Esophagus squamous epithelium (tissue), 5 donors: ENCODE measurements at places on chromosomes 3 and 15.

- no peak for DNase-seq
These were observed at the start of gene RHCG for GRCh38 chr15:89496155-89497098. Gene RHCG (minus strand): TSS chr15:89496583. CDS start chr15:89496544, 39 bp downstream.

GRCh38 chr3:69290430-69290829 is 95.5 kb downstream of the FRMD4B start:
- DNase-seq = no peak

DNA sequence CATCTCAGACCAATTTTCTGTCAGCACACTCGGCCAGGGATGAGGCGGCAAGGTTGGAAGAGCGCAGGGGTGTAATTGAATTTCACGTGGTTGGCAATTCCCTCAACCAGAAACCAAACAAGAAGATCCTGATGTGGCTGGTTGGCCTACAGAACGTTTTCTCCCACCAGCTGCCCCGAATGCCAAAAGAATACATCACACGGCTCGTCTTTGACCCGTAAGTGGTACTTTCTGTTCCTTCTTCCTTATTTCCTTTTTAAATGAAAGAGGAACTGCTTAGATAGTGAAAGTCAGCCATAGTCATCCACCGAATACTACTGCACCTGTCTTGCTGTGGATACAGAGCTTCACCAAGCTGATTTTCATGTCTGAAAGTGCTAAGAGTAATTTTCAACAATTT is 60.1 kb downstream of the SGO1 start:
- no peak for DNase-seq

GRCh38 chr3:122890720-122891220 is 95.9 kb downstream of the SLC49A4 start:
- DNase-seq = no peak

GRCh38 chr15:51114437-51115119 is 19.9 kb upstream of the TNFAIP8L3 start:
- DNase-seq = no peak

DNA sequence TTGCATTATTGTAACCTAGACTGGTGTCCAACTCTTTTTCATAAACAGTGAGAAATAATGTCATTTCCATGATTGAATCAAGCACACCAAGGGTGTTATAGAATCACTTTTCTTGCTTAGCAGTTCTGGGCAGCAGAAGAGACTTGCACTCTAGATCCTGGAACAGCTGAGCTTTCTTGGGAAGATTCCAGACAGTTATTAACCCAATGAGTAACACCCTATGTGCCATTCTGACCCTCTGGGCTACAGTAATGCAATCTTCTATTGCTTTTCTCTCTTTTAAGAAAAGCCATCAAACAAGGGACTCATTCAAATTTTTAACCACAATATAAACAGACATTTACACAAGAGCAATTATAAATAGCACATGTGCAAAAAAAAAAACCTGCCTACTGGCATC is 39.3 kb upstream of the USP3 start:
- no peak for DNase-seq

DNA sequence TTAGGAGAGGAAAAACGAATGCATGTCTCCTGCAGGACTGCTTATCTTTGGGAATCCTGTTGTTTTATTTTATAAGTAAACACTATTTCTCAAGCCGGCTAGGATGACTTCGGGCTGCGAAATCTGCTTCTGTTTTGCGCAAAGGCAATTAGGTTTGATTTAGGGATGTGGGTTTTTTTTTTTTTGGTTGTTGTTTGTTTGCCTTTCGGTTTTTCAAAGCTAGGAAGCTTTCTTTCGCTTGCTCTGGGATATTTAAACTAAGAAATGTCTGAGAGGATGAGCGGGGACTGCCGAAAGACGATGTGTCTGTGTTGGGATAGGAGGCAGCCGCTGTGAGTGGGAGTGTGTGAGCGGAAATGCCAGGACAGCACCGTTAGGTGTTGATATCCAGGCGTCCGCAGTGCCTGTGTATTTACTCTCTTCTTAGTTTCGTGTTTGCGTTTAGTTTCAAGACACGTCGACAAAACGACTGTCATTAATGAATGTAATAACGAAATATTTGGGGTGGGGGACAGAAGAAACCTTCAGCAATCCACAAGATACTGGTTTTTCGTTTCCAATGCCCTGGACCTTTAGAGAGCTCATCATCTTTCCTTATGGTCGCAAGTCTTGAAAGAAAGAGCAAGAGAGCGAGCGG is 604 bp downstream of the ISL2 start:
- no peak for DNase-seq

- DNase-seq = no peak
These were observed 375.3 kb downstream of the TBC1D5 start for GRCh38 chr3:17367171-17367570.

- DNase-seq = no peak
These were observed 52.6 kb upstream of the ZNF385D start for GRCh38 chr3:21803604-21804003.

GRCh38 chr3:7309641-7310102 is 448.8 kb downstream of the GRM7 start:
- no peak for DNase-seq

GRCh38 chr3:42025370-42026138 is 63.7 kb upstream of the ULK4 start:
- peak; percentile 38 for DNase-seq
